ENCODE measurements at places on chromosomes 7 and 10. TPM values are rescaled to one million over a fixed set of nuclear protein-coding genes. Genes with fewer than 3 reads are reported as not detected.

- no peak for DNase-seq
Measured at GRCh38 chr10:84214046-84214572, 11.2 kb downstream of the LRIT2 start.

Gene PNLIPRP1
- total RNA-seq = not detected

DNA sequence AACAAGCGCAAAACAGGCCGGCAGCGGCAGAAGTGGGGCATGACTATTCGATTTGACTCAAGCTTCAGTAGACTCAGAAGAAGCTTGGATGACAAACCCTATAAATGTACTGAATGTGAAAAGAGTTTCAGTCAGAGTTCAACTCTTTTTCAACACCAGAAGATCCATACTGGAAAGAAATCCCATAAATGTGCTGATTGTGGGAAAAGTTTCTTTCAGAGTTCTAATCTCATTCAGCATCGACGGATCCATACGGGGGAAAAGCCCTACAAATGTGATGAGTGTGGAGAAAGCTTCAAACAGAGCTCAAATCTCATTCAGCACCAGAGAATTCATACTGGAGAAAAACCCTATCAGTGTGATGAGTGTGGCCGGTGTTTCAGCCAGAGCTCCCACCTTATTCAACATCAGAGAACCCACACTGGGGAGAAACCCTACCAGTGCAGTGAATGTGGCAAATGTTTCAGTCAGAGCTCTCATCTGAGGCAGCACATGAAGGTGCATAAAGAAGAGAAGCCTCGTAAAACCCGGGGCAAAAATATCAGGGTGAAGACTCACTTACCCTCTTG lies 2.8 kb downstream of the ZNF22 start:
- DNase-seq = no peak

DNA sequence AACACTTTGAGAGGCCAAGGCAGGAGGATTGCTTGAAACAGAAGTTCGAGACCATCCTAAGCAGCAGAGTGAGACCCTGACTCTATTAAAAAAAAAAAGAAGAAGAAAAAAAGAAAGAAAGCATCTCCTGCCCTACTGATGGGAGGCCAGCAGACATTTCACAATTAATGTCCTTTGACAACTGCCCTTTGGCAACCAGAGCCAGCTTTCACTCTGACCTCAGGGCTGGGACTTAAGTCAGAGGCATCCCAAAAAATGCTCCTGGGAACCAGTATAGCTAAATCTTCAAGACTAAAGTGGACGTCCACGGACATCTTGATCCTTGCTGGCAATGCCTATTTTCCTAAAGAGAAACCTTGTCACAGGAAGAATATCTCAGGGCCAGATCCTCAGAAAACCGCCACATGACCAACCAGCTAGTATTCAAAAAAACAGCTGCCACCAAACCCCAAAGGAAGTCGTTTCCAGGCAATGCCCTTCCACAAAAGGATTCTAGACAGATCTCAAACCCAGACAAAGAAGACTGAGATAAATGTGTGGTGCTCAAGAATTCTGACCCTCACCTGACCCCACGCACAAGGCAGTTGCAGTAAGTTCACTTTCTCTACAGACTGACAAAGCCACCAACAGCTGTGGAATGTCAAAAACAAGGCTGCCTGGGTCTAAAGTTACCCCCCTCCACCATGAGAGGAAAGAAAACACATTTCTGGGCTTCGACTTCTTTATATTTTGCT lies 18.4 kb downstream of the GFRA1 start:
- no peak for DNase-seq

DNA sequence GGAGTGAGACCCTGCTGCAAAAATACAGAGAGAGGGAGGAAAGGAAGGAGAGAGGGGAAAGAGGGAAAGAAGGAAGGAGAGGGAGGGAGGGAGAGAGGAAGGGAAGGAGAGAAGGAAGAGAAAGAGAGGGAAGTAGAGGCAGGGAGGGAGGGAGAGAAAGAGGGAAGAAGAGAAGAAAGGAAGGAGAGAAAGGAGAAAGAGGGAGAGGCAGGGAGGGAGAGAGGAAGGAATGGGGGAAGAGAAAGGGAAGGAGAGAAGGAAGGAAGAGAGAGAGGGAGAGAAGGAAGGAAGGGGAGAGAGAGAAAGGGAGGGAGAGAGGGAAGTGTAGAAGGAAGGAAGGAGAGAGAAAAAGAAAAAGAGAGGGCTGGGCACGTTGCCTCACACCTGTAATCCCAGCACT lies 121.7 kb downstream of the TMEM130 start:
- DNase-seq = no peak

Gene OR2A42
- total RNA-seq = not detected

All from H1 (cell line).